ENCODE measurements at places on chromosomes 13 and 19. TPM values are rescaled to one million over a fixed set of nuclear protein-coding genes. Genes with fewer than 3 reads are reported as not detected.

SELENOV gene
- polyA plus RNA-seq = 0.11 TPM

KRTDAP gene
- not detected for polyA plus RNA-seq

ODAD3 gene
- 4.2 TPM for polyA plus RNA-seq

LIM2 gene
- not detected for polyA plus RNA-seq

UBL3 gene
- 5.8 TPM for polyA plus RNA-seq

ZIC5 gene
- not detected for polyA plus RNA-seq

FBL gene
- polyA plus RNA-seq = 340 TPM

CCDC169 gene
- 1.8 TPM for polyA plus RNA-seq

PRTN3 gene
- not detected for polyA plus RNA-seq

FOSB gene
- polyA plus RNA-seq = 78.2 TPM

PLVAP gene
- polyA plus RNA-seq = not detected

TPRX1 gene
- polyA plus RNA-seq = not detected

HCN2 gene
- 5.6 TPM for polyA plus RNA-seq

CGB3 gene
- polyA plus RNA-seq = 0.10 TPM

CACNG8 gene
- polyA plus RNA-seq = 1.3 TPM

VSTM2B gene
- not detected for polyA plus RNA-seq

TTYH1 gene
- polyA plus RNA-seq = 0.05 TPM

IL12RB1 gene
- polyA plus RNA-seq = 0.02 TPM

CGB1 gene
- polyA plus RNA-seq = not detected

FCAR gene
- polyA plus RNA-seq = not detected

C19orf67 gene
- not detected for polyA plus RNA-seq

ZNF543 gene
- 1.7 TPM for polyA plus RNA-seq

NLRP7 gene
- polyA plus RNA-seq = not detected

CCDC70 gene
- polyA plus RNA-seq = not detected

ZNF709 gene
- polyA plus RNA-seq = 0.64 TPM

CLIP3 gene
- polyA plus RNA-seq = 13.1 TPM

B3GNT8 gene
- not detected for polyA plus RNA-seq

PRX gene
- polyA plus RNA-seq = 2.2 TPM

CCDC9 gene
- 9.8 TPM for polyA plus RNA-seq

SIGLEC9 gene
- polyA plus RNA-seq = not detected

MCEMP1 gene
- not detected for polyA plus RNA-seq

ZNF845 gene
- polyA plus RNA-seq = 0.94 TPM

FFAR2 gene
- polyA plus RNA-seq = not detected

TJP3 gene
- 0.36 TPM for polyA plus RNA-seq

CALR3 gene
- not detected for polyA plus RNA-seq

PSG3 gene
- 0.07 TPM for polyA plus RNA-seq

GPR108 gene
- 51.4 TPM for polyA plus RNA-seq

SPINT2 gene
- 1.0 TPM for polyA plus RNA-seq

TIMM44 gene
- 50.9 TPM for polyA plus RNA-seq

FUT6 gene
- not detected for polyA plus RNA-seq

IGFL3 gene
- polyA plus RNA-seq = not detected

LRRC63 gene
- polyA plus RNA-seq = 0.03 TPM

KLHL1 gene
- not detected for polyA plus RNA-seq

TPTE2 gene
- polyA plus RNA-seq = not detected

KLF12 gene
- polyA plus RNA-seq = 2.4 TPM

ZNF628 gene
- polyA plus RNA-seq = 1.6 TPM

CEACAM3 gene
- not detected for polyA plus RNA-seq

CYP2F1 gene
- not detected for polyA plus RNA-seq

KLK13 gene
- polyA plus RNA-seq = not detected

MYADM gene
- polyA plus RNA-seq = 38.7 TPM

FAM98C gene
- polyA plus RNA-seq = 26.7 TPM

Measured in SK-N-SH (cell line).